ENCODE measurements at places on chromosomes 2 and 18. TPM values are rescaled to one million over a fixed set of nuclear protein-coding genes. Genes with fewer than 3 reads are reported as not detected.
A peak's percentile ranks its signal among the peaks of the same experiment; 100 is the strongest.

- no peaks in the 10 kb centered on the region for H3K4me1 ChIP-seq
- H3K36me3 ChIP-seq, result peaks cover 10% of the 10 kb centered on the region
- no peak overlapping the region for H3K4me3 ChIP-seq
- no peaks in the 10 kb centered on the region for H3K27me3 ChIP-seq
- no peak overlapping the region for H3K27ac ChIP-seq
These were observed 57.6 kb downstream of the TTC21B start for GRCh38 chr2:165895974-165896373.

The CYP27A1 gene
- 4.2 TPM for total RNA-seq

GRCh38 chr2:18803141-18803939 lies 214.0 kb upstream of the NT5C1B start:
- no peak overlapping the region for H3K27ac ChIP-seq
- no peaks in the 10 kb centered on the region for H3K4me1 ChIP-seq
- no peaks in the 10 kb centered on the region for H3K36me3 ChIP-seq

- no peak for DNase-seq
- H3K27ac ChIP-seq, result no peak overlapping the region
- no peaks in the 10 kb centered on the region for H3K27me3 ChIP-seq
- no peaks in the 10 kb centered on the region for H3K4me1 ChIP-seq
These were observed 322.0 kb downstream of the RND3 start for GRCh38 chr2:150165442-150165841.

- H3K27me3 ChIP-seq, result no peaks in the 10 kb centered on the region
- H3K4me1 ChIP-seq, result no peaks in the 10 kb centered on the region
- H3K36me3 ChIP-seq, result no peaks in the 10 kb centered on the region
- no peak overlapping the region for H3K27ac ChIP-seq
- H3K4me3 ChIP-seq, result no peak overlapping the region
These were observed 23.2 kb downstream of the COBLL1 start for GRCh38 chr2:164818149-164819136.

GRCh38 chr2:161432107-161432506 lies 16.0 kb downstream of the TBR1 start:
- peaks cover 57% of the 10 kb centered on the region for H3K27me3 ChIP-seq
- no peaks in the 10 kb centered on the region for H3K36me3 ChIP-seq
- H3K27ac ChIP-seq, result no peak overlapping the region
- no peak for DNase-seq
- no peaks in the 10 kb centered on the region for H3K4me1 ChIP-seq

The SULT1C2 gene
- 0.69 TPM for total RNA-seq

The MAP2 gene
- total RNA-seq, result 4.4 TPM

DNA sequence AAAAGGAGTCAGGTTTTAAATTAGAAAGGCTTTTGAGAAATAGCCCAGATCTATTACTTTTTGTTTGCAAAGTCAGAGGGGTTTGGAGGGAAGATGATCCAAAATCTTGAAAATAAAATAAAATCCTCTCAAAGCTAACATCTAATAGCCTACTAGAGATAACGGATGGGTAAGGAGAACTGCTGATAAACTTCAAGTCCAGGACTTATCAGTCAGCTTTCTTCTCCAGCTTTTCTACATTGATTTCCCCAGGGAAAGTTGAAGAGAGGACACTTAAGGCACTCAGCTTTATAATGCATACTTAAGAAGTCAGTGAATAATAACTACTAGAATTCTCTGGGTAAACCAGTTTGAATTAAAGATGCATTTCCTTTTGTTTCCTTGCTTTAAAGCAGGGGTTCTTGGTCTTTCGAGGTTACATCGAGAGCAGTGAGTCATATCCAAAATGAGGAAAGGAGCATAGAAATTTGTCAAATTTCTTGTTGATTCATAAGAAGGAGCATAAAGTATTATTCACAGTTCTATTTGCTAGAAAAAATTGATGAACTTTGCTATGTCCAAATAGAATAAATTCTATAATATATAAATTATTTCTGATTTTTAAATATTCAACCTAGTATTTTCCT lies 43.2 kb upstream of the ITPRID2 start:
- H3K36me3 ChIP-seq, result no peaks in the 10 kb centered on the region
- peaks cover 28% of the 10 kb centered on the region for H3K4me1 ChIP-seq
- H3K27ac ChIP-seq, result no peak overlapping the region
- H3K27me3 ChIP-seq, result no peaks in the 10 kb centered on the region
- DNase-seq, result peak; percentile 29

DNA sequence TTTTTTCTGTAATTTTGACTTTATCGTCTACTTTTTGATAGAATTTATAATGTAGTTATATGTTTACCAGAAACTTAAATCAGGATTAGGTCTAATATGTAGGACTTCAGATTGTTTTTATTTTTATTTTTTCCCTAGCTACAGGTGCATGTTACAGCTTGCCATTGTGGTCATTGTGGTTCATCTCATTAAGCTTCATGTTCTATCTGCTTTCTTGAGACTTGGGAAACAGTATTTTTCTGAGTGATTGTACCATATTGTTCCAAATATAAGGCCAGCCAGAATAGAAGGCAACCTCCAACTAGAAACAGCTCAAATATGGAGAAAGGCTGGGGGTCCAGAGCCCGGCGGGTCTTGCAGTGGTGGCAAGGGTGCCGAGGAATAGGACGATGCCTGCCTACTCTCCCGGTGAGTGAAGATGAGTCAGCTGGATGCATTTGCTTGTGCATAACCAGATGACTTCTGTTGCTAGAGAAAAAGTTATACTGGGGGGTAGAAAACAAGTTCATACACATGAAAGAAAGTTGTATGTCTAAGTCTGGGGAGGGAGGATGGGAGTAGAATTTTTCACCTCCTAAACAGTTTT lies 188.4 kb downstream of the CCDC85A start:
- no peaks in the 10 kb centered on the region for H3K4me1 ChIP-seq
- H3K36me3 ChIP-seq, result no peaks in the 10 kb centered on the region
- no peak overlapping the region for H3K27ac ChIP-seq
- DNase-seq, result no peak

All from GM23338 (cell line).